ENCODE measurements at places on chromosomes 5 and 9. TPM values are rescaled to one million over a fixed set of nuclear protein-coding genes. Genes with fewer than 3 reads are reported as not detected.
A peak's percentile ranks its signal among the peaks of the same experiment; 100 is the strongest.

The PCDHGA5 gene
- 0.07 TPM for polyA plus RNA-seq

The CNTLN gene
- polyA plus RNA-seq: 2.4 TPM

The ADAMTS16 gene
- not detected for polyA plus RNA-seq

The MED7 gene
- polyA plus RNA-seq: 10.4 TPM

The VCAN gene
- polyA plus RNA-seq: 2.2 TPM

The RIMOC1 gene
- polyA plus RNA-seq: 16.8 TPM

The NR6A1 gene
- polyA plus RNA-seq: 1.1 TPM

The EXOSC3 gene
- polyA plus RNA-seq: 24.8 TPM

The IL31RA gene
- polyA plus RNA-seq: 6.7 TPM

The PCDHB15 gene
- polyA plus RNA-seq: 0.03 TPM

The CDKN2B gene
- 19.9 TPM for polyA plus RNA-seq

DNA sequence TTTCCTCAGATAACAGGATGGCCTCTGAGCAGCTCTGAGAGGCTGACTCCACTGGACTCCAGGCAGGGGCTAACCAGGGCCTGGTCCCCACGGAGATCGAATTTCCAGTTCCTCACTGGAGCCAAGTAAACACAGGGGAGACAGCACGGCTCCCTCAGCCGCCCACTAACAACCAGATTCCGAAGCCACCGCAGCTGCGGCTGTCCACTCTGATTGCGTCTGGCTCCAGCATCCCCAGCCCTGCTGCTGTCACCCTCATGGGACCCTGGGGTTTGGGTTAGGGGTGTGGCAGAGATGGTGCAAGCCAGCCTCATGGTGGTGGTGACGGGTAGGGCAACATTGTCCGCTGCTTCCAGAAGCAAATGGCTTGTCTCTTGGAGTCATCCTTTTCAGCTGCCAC lies 172.6 kb downstream of the RGS3 start:
- no peaks in the 10 kb centered on the region for H3K4me1 ChIP-seq
- DNase-seq: no peak
- no peaks in the 10 kb centered on the region for H3K36me3 ChIP-seq

DNA sequence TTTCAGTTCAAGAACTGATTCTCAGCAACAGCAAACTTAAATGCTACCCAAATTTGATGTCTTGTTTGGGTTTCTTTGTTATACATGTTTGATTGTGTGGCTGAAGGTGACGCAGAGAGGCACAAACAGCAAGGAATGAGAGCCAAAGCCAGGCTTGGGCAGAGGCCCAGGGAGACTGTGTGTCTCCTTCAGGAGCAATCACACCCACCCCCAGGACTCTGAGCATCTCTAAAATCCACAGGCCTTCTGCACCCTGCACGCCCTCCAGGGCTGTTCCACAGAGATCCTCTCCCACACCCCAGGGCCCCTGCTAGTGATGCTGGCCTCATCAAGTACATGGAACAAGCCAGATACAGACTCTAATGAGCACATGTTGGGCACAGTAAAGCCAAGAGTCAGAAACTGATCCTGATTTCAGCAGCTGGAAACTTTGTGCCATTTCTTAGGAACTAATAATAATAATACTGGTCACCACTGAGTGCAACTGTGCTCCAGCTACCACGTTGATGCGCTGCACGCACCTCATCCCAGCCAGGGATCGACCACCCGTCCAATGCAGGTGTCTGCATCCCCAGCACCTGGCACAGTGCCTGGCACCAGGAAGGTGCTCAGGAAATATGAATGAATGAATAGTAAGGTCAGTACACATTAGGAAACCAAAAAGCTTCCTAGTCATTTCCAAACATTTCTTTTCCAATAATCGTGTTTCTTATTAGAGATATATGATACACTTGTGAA lies 54.6 kb upstream of the TCF7 start:
- DNase-seq: no peak
- peaks cover 13% of the 10 kb centered on the region for H3K4me1 ChIP-seq
- no peaks in the 10 kb centered on the region for H3K27me3 ChIP-seq

- no peaks in the 10 kb centered on the region for H3K27me3 ChIP-seq
- H3K27ac ChIP-seq: no peak overlapping the region
- peaks cover 33% of the 10 kb centered on the region for H3K36me3 ChIP-seq
- no peak for DNase-seq
- H3K4me1 ChIP-seq: no peaks in the 10 kb centered on the region
Measured at GRCh38 chr5:14342306-14342705, 199.2 kb downstream of the TRIO start.

DNA sequence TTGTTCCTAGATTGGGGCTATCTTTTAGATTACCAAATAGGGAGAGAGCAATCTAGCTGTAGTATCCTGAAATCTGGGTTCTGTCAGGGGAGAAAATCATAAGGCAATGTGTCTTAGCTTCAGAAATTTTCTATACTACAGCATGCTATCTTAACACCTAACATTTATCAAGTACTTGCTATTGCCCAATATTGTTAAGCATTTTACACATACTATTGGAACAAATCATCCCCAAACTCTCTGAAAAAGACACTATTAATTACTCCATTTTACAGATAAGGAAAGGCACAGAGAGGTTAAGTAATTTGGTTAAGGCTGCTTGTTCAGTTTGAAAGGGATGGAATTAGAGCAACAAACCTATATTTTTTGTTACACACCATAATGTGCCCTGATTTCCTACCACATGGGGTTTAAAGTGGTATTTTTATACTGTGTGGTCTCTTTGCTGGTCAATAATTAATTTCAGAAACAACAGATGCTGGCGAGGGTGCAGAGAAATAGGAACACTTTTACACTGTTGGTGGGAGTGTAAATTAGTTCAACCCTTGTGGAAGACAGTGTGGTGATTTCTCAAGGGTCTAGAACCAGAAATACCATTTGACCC lies 57.2 kb upstream of the RIC1 start:
- DNase-seq: no peak
- H3K36me3 ChIP-seq: peaks cover 8% of the 10 kb centered on the region
- H3K4me3 ChIP-seq: no peak overlapping the region
- no peak overlapping the region for H3K27ac ChIP-seq
- H3K27me3 ChIP-seq: no peaks in the 10 kb centered on the region

DNA sequence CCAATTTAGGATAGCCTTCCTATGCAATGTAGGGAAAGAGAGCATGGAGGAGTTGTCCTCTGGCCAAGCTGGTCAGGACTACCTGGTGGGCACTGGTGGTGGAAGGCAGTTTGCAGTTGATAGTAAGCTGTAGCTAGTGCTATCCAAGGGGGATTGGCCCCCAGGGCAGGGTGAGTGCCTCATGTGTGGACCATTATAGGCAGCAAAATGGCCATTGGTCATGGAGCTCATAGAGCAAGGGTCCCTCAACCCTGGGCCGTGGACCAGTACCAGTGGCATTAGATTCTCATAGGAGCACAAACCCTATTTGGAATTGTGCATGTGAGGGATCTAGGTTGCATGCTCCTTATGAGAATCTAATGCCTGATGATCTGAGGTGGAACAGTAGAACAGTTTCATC lies 139.3 kb downstream of the ZSWIM6 start:
- H3K27ac ChIP-seq: no peak overlapping the region
- H3K4me1 ChIP-seq: peaks cover 3% of the 10 kb centered on the region
- H3K36me3 ChIP-seq: no peaks in the 10 kb centered on the region
- H3K4me3 ChIP-seq: no peak overlapping the region
- no peak for DNase-seq

DNA sequence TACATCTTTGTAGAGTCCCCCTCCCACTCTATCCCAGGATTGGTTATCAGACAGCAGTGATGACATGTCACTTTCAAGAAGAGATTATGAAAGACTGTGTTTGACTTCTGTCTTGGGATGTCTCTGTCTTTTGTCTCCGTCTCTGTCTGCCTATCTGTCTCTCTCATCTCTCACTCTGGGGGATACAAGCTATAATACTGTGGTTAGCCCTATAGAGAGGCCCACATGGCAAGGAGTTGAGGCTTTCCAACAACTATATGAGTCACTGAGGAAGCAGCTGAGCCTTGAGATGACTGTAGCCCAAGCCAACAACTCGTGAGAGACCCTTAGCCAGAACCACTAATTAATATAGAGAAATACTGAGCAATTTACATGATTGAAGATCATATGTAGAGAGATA lies 284.8 kb downstream of the PDE4D start:
- no peak overlapping the region for H3K4me3 ChIP-seq
- H3K4me1 ChIP-seq: no peaks in the 10 kb centered on the region
- no peak overlapping the region for H3K27ac ChIP-seq
- H3K27me3 ChIP-seq: no peaks in the 10 kb centered on the region
- no peaks in the 10 kb centered on the region for H3K36me3 ChIP-seq

- peaks cover 29% of the 10 kb centered on the region for H3K36me3 ChIP-seq
- no peaks in the 10 kb centered on the region for H3K27me3 ChIP-seq
- DNase-seq: no peak
- no peak overlapping the region for H3K27ac ChIP-seq
- H3K4me3 ChIP-seq: no peak overlapping the region
Measured at GRCh38 chr5:168457542-168457941, 28.7 kb upstream of the RARS1 start.

- H3K36me3 ChIP-seq: no peaks in the 10 kb centered on the region
- peak overlapping the region; percentile 19 for H3K4me3 ChIP-seq
- H3K27ac ChIP-seq: peak overlapping the region; percentile 90
- peaks cover 33% of the 10 kb centered on the region for H3K4me1 ChIP-seq
- no peaks in the 10 kb centered on the region for H3K27me3 ChIP-seq
Measured at GRCh38 chr5:142057697-142058056, 44.9 kb upstream of the GNPDA1 start.

DNA sequence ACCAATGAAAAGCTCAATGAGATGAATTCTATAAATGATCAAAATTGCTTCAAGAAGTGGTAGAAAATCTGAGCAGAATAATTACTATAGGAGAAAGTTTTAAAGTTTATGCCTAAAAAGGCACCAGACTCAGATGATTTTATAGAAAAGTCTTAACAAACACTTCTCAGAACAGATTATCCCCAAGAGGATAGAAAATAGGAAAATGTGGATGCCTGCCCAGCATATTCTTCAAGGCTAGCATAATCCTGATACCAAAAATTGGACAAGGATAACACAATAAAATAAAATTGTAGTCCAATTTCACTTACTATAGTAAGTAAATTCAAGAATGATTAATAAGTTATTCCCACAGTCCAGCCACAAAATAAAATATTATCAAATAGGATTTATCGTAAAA lies 397.0 kb downstream of the NR2F1-AS1 start:
- H3K27ac ChIP-seq: no peak overlapping the region
- no peak for DNase-seq
- no peak overlapping the region for H3K4me3 ChIP-seq
- H3K4me1 ChIP-seq: peaks cover 12% of the 10 kb centered on the region

DNA sequence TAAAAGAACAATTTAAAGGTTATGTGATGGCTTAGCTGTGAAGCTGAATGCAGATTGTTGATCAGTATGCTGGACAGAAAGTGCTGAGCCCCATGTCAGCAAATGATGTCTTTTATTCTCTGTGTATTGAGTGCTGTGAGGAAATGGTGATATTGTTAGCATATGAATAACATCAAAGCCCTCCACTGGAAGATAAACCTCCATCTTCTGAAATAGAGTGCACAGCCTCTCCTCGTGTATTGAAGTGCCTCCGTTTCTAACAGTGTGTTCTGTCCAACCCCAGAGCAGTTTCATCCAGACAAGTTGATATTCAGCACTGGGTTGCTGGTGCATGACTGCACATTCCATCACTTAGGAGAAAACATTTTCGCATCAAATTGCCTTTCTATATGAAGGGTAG lies 242.9 kb downstream of the CSNK1G3 start:
- no peaks in the 10 kb centered on the region for H3K27me3 ChIP-seq
- H3K4me3 ChIP-seq: no peak overlapping the region
- DNase-seq: no peak
- H3K27ac ChIP-seq: no peak overlapping the region
- H3K4me1 ChIP-seq: peaks cover 5% of the 10 kb centered on the region

DNA sequence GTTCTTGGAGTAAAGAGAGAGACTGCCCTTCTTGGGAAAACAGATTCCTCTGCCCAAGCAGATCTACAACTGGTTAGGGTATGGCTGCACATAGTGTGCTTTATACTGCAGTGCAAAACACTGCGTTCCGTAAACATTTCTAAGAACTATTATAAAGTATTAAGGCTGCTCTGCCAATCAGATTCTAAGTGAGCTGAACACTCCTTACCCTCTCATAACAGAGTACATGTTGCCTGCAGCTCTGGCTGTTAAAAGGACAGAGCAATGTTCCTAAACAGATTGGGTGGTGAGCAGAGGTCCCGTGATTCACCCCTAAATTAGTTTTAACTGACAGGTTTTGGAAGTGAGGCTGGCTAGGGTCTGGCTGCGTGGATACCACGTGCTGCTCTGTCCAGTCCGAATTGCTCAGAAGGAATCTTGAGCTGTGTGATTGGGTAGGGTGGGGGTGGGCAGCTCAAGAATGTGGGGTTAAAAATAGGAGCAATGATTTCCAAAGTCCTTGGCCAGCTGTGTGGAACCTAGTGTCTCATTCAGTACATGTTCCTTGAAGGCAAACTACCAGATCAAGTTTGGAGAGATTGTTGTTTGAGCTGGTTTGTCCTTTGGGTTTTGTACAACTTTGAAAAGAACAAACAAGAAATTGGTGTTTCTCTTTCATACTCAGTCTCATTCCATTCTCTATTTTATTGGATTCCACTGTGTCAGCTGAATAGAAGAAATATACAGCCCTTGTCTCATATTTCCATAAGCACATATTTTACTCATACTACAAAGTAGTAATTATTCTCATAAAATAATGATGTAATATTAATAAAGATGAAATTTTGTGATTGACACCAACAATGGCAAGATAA lies 497.6 kb upstream of the CD180 start:
- no peaks in the 10 kb centered on the region for H3K4me1 ChIP-seq
- no peak overlapping the region for H3K4me3 ChIP-seq
- no peak overlapping the region for H3K27ac ChIP-seq
- no peak for DNase-seq

DNA sequence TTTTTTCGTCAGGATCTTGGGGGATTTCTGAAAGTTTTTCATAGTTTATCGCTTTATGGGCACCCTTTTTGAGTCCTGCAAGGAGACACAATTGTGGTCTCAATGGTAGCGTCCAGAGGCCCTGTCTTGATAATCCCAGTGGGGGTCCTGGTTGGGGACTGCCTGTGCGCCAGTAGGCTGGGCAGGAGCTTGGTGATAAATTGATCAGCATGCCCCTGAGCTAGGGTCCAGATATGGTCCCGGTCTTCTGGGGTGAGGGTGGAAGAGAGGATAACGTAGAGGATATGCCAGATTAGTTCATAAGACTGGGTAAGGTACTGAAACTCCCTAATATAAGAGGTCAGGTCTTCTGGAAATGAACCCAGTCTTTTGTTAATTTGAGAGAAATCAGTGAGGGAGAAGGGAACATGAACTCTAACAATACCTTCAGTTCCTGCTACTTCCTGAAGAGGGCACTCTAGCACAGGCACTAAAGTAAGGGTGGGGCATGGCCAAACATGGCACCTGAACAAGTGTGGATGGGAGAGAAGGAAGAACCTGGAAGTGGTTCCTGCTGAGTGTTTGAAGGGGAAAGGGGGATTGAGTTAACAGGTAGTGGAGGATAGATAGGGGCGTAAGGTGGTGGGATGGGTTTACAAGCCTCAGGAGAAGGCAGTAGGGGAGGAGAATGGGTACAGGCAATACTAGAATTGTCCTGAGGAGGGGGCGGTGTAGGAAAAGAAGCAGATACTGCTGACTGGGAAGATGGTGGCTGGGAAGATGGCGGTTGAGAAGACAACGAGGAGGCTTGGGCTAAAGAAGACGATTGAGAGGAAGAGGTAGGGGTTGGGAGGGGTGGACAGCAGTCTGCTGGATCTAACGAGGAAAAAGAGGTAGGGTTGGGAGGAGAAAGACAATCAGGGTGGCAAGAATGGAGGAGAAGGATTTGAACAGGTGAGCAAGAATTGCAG lies 33.8 kb upstream of the ANXA2R start:
- peaks cover 10% of the 10 kb centered on the region for H3K36me3 ChIP-seq
- no peak for DNase-seq
- H3K27ac ChIP-seq: no peak overlapping the region
- no peaks in the 10 kb centered on the region for H3K27me3 ChIP-seq
- H3K4me3 ChIP-seq: no peak overlapping the region
- H3K4me1 ChIP-seq: peaks cover 1% of the 10 kb centered on the region
